ENCODE measurements at places on chromosomes 4 and X. TPM values are rescaled to one million over a fixed set of nuclear protein-coding genes. Genes with fewer than 3 reads are reported as not detected.

The USP26 gene
- polyA plus RNA-seq: not detected

The ASB9 gene
- polyA plus RNA-seq: 5.4 TPM

The GPR143 gene
- polyA plus RNA-seq: 0.17 TPM

The MAOB gene
- polyA plus RNA-seq: 2.6 TPM

The DCAF8L2 gene
- polyA plus RNA-seq: not detected

The PNMA5 gene
- 0.35 TPM for polyA plus RNA-seq

The SPANXC gene
- polyA plus RNA-seq: not detected

The SHROOM2 gene
- 0.22 TPM for polyA plus RNA-seq

The PCDH7 gene
- 3.9 TPM for polyA plus RNA-seq

The RAI2 gene
- polyA plus RNA-seq: 6.3 TPM

DNA sequence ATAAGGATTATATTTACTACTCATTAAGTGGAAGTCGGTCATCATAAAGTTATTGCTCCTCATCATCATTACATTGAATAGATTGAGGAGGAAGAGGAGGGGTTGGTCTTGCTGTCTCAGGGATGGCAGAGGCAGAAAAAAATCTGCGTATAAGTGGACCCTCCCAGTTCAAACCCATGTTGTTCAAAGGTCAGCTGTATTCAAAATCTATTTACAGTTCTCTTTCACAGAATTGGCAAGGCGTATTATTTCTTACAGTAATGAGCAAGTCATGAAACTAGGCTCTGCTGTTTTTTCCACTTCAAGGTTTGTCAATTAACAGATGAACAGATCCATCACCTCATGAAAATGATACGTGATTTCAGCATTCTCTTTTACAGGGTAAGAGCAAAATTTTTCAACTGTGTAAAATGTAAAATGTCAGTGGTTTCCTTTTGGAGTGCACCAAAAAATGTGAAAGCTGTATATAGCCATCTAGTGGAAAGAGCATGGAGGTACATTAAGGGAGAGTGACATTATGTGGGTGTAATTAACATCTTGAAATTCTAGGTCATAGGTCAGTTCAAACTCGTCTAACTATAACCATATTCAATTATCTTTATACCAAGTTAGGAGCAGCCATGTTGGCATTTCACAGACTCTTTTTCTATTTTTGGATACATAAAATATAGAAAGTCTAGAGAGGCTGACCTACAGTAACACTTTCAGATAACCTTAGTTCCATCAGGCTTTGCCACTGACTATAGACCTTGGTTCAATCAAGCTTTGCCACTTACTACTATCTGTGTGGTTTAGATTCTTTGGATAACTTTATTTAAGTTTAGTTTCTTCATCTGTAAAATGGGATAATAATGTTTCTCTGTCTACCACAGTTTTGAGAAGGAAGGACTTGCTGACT is 30.1 kb downstream of the NEIL3 start:
- no peak for DNase-seq

GRCh38 chr4:23930750-23931488 is 41.1 kb upstream of the PPARGC1A start:
- DNase-seq: no peak

DNA sequence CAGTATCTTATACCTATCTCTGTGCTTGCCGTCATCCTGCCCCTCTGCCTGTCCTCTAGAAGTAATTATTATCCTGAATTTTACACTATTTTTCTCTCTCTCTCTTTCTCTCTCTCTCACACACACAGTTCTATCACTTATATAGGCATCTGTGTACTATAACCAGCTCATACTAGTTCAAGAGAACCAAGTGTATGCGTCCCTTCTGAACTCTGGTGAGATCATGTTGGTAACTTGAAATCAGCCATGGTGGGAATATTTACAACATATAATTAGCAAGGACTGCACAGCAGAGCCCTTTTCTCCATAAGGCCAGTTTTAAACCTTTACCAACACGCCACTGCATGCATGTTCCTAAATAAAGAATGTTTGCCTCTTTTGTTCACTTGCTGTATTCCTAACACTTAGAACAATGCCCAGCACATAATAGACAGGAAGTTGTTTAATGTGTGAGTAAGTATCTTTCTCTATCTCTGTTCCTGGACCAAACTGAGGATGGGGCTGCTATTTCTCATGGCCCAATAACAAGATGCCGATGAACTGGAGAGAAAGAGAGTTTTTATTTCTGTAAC is 51.1 kb upstream of the IL21 start:
- no peak for DNase-seq

DNA sequence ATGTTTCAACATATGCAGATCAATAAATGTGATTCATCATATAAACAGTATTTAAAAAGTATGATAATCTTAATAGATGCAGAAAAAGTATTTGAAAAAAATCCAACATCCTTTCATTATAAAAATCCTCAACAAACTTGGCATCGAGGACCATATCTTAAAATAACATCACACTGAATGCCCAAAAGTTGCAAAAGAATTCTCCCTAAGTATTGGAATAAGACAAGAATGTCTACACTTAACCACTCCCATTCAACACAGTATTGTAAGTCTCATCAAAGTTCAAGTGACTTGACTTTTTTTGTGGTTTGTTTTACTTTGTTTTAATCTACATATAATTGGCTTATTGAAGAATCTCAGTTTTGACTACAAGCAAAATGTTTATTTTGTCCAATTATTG is 779.0 kb upstream of the SLIT2 start:
- DNase-seq: no peak

DNA sequence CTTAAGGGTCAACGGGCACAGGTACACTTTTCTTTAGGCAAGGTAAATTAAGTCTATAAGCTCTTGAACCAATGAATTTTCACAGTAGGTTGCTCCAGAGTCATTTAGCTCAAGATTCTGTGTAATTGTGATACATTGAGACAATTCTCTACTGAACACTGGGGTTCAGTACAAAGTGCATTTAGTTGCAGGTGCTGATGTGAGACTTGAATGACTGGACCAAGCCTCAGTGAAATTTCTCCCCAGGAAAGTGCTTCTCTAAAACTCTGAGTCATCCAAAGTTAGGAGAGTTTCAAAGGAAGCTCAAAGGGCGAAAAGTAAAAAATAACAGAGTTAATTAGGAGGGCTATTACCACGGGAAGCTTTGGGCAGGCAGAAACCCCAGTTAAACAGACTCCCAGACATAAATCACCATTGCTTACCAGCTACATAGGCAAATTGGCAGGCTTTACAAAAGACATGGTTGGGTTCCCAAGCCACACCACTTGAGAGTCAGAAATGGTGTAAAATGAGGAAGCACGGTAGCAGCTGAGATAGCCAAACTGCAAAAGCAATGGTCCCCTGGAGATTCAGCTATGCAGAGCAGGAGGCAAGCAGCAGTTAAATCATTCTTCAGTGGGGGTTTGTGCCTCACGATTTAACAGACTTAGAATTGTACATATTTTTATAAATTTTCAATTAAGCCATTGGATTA is 202.6 kb downstream of the PCDH19 start:
- DNase-seq: no peak

DNA sequence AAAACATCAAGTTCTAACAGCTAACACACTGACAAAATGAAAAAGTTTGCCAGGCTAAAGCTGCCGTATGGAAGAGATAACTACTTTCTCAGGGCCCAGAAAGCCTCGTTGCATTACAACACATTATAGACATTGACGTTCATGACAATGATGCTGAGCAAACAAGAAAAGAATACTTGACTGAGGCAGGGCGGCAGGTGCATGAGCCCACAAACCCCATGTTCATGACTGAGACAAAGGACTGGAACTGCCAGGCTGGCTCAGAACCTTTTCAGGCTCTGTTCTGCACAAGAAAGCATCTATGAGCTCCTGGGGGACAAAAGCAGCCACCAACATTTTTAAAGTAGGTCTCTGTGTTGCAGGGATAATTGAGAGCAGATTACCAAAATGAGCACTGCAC is 13.6 kb downstream of the TLR6 start:
- no peak for DNase-seq

DNA sequence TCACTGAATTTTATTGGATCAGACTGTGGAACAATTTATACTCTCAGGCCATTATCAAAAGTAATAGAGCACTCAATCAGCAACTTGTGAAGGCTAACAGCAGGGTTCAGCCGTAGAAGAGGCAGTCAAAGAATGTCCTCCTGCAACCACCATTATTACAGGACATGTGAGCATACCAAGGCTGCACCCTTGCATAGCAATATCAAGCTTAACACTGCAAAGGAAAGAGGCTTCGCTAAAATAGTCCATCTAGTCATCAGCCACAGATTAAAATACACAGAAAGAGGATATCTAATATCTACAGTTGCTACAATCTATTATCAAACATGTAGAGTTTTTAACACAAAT is 42.9 kb upstream of the TMPRSS11B start:
- no peak for DNase-seq

GRCh38 chrX:108439961-108440696 is 491 bp downstream of the COL4A5 start:
- no peak for DNase-seq

DNA sequence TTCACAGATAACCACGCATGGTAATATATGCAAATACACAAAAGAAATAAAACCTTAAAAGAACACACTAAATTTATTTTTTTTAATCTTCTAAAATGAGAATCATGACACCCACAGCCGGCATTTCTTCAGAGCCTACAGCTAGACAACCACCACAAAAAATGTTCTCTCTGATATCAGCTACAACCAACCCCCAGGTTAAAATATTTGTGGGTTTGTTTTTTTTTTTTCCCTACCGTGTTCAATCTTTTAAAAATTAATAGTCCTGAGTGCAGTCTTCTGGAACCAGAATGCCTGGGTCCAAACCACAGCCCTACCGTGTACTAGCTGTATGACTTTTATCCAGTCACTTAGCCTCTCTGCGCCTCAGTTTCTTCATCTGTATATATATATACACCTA is 36.0 kb downstream of the MAML3 start:
- DNase-seq: no peak

DNA sequence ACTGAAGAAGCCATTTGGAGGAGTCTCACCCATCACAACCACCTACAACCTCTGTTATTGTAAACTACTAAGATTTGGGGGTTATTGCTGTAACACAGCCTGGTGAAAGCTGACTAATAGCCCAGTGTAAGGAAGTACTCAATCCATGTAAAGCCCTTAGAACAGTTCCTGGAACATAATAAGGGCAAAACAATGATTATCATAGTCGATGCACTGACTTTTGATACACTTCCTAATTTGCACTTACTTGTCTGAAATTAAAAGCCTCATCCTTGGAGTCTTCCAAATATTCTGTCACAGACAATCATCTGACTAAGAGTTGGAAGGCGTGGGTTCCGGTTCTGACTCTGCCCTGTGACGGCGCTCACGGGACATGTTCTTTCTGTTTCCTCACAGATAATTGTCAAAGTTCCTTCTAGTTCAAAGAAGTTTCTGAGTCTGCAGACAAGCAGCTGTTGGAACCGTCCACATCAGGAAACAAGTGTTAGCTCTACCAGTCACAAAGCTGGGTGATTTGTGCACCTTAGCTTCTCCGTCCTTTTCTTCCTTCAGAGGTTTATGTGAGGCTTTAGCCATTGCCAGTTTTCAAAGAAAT is 33.4 kb upstream of the RASGEF1B start:
- DNase-seq: peak; percentile 91

GRCh38 chrX:11406109-11406765 is 113.0 kb downstream of the AMELX start:
- DNase-seq: no peak

DNA sequence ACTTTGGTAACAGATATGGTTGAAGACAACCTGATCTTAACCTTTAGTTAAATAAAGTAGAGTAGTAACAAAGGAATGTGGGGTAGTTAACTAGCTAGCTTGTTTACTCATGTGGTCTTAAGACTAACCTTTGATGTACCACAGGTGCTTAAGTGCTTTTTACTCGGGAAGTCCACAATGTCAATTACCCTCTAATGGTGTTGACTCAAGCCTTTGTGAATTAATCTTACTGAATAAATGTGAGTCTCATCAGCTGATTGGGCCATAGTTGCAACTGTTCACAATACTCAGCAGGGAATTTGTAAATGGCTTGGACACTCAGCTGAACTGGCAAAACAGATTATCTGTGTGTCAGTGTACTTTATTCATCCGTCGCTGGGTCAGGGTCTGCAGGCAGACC is 119.0 kb upstream of the UGT8 start:
- no peak for DNase-seq

- DNase-seq: no peak
Measured at GRCh38 chr4:102362922-102363432, 17.7 kb upstream of the SLC39A8 start.

DNA sequence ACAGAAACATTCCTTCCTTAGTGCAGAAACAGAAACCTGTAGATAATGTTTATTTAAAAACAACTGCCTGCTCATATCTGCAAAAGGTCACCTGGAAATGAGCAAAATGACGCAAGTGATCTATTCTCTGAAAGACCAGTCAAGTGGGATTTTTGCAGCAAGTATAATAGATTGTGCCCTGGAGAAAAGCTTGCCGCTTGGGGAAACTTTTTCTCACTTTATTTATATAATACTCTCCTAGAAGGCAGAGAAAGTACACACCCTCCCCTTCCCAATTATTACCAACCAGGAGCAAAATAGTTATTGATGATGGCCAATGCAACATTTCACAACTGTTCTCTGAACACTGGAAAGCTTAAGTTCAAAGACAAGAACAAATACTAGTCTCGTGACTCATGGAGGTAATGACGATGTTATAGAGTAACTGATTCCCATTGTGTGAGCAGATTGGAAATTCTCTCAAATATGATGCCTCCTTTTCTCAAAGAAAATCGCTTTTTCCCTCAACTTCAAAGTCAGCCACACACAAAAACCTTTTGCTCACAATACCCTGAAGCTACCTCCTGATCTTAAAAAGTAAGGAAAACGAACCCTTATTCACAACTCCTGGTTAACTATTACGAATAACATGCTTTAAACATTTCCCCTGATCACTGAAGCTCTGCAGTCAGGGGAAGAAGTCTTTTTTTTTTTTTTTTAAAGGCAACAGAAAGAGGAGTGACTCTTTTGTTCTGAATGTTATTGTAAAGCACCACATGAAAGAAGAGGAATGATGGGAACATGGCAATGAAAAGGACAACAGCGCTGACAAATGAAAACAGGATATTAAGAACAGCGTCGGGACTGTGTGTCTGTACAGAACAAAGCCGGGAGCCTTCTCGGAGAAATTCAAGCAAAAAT is 41.0 kb downstream of the MID1 start:
- no peak for DNase-seq

GRCh38 chr4:138158746-138159297 is 83.3 kb downstream of the SLC7A11 start:
- DNase-seq: no peak

DNA sequence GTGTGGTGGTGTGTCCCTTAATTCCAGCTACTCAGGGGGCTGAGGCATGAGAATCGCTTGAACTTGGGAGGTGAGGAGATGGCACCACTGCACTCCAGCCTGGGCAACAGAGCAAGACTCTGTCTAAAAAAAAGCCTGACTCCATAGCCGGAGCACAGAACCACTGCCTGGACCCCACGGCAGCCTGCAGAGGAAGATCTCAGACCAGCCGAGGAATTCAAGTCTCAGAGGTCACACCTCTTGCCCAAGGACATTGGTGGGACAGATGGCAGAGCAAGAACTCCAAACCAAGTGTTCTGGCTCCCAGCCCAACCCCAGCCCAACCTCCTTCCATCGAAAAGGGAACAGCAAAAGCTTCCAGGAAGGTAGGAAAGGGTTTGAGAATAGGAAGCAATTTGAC is 70.8 kb downstream of the SMIM20 start:
- DNase-seq: no peak

Data from spleen (tissue), 13 donors.